Cardiac atrium fibroblast (primary cell): ENCODE measurements at places on chromosomes 6 and 20. TPM values are rescaled to one million over a fixed set of nuclear protein-coding genes. Genes with fewer than 3 reads are reported as not detected.

Gene ARHGAP40
- total RNA-seq, result not detected in 2 replicates

Gene BRD2
- total RNA-seq, result 93.7 and 100 TPM in 2 replicates

Gene SLC26A8
- total RNA-seq, result not detected in 2 replicates

Gene SUMO4
- total RNA-seq, result 0.16 TPM in 1 of 2 replicates, not detected in the other
